Ovary (tissue), 10 donors: ENCODE measurements at places on chromosomes 12 and 14.

- no peak for DNase-seq
These were observed 25.3 kb downstream of the DRAM1 start for GRCh38 chr12:101902641-101903040.

DNA sequence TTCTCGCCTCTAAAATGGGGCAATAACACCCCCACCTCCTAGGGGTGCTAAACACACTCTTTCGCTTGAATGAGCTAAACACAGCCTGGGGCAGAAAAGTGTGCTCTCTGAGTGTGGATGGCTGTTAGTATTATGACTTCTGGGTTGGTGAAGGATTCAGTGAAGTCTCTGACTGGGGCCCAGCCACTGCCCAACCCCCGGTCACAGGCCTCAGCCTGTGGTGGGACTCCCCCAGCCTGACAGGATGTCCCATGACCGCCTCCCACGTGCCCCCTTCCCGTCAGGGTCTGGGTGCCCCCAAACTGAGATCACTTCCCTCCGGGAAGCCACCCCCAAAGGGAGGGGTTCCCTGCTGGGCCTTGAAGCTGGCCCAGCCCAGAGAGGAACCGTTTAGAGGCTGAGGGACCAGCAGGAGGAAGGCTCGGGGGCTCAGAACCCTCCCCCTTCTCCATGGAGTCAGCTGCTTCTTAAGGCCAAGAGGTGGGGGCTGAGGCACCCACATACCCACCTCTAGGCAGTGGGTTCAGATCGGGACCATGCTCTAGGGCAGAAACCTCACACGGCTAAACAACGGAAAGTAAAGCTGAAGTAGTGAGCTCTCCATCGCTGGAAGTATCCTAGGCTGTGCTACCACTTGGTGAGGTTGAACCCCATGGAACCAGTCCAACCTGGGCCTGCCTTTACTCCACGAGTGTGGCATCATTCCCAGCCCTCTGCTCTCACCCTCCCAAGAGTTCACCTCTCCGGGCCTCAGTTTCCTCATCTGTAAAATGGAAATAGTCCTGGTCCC lies 13.8 kb downstream of the DTX1 start:
- DNase-seq: no peak

DNA sequence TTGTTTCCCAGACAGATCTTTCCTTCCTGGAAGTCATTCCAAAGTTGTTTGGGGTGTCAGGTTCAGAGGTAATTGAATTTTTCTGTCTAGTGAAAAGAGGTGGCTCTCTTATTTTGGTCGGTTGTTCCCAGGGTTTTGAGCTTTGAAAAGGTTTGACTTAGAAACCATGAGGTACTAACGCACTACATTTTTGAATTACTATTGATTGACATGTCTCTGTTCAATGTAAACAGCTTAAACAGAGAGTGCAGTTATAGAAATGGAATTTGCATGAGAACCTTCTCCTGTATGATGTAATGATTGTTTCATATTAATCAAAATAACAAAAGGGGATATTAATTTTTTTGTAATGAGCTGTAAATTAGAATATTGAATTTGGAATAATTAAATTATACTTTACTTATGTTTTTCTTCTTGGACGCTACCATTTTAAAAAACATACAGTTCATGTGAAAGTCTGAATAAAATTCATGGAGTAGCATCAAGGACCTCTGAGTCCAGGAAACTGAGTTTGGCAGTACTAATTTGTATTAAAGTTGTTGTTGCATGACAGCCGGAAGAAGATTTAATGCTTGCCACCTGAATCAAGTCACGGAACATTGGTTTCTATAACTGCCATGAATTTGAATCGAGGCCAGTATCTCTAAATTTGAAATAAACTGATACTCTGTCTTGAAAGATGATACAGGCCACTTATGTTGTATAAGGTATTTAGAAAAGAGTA lies 41.7 kb downstream of the NPAS3 start:
- DNase-seq: no peak

DNA sequence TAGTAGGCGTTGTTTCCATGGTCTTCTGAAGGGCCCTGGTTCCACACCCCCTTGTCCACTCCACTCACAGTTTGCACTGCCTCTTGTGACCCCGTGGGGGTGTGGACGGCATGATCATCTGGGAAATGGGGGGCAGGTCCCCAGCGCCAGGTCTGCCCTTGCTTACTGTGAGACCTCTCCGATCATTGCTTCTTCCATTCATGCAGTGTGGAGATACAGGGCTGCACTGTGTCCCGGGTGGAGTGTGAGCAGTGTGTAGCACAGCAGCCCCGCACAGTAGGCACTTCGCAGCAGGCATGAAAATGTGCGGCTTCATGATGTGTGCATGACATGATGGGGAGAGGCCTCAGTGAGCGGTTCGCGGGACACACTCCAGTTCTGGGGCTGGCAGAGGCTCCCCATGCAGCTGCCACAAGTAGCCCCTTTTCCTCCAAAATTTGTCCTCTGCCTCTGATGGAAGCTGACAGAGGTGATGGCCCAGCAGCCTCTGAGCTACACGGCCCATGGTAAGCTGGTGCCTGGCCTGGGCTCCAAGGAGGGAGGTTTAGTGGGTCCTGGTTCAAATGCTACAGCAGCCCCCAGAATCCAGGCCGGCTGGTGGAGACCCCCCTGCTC lies 15.0 kb downstream of the RIN3 start:
- DNase-seq: no peak

- DNase-seq: no peak
These were observed 144.9 kb downstream of the PDE3A start for GRCh38 chr12:20513189-20513588.

GRCh38 chr14:56118611-56119181 lies 485 bp downstream of the PELI2 start:
- DNase-seq: peak; percentile 66

GRCh38 chr12:52708010-52708409 lies 4.7 kb upstream of the KRT77 start:
- no peak for DNase-seq

GRCh38 chr14:89502966-89503365 lies 85.9 kb upstream of the FOXN3 start:
- DNase-seq: no peak

- no peak for DNase-seq
These were observed 5.2 kb downstream of the SMIM41 start for GRCh38 chr12:52084491-52085231.

- no peak for DNase-seq
These were observed 357.5 kb downstream of the FSCB start for GRCh38 chr14:44149597-44149996.

- DNase-seq: no peak
These were observed 39.1 kb downstream of the FRS2 start for GRCh38 chr12:69509308-69509736.

DNA sequence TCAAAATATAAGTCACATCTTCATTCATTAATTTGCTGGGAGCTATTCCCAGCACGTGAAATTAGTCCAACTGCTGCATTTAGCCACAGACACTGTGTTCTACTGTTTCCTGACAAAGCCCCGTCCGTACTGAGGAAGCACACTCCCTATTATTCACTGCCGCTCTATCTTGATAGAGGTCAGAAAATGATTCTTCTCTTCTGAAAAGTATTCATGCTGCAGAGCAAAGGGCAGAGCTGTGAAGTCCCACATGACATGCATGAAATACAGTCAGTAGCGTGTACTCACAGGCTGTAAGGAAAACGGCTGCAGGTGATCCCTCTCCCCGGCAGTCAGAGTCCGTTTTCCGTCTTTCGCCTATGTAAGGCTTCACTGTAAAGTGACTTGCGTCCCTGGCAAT lies 302.5 kb upstream of the FKBP4 start:
- DNase-seq: no peak

GRCh38 chr14:59342516-59343484 lies 122.4 kb downstream of the GPR135 start:
- DNase-seq: no peak

- DNase-seq: no peak
These were observed 79.4 kb downstream of the TMTC2 start for GRCh38 chr12:82765971-82766705.

- no peak for DNase-seq
These were observed 4.8 kb upstream of the AEBP2 start for GRCh38 chr12:19434538-19434937.

DNA sequence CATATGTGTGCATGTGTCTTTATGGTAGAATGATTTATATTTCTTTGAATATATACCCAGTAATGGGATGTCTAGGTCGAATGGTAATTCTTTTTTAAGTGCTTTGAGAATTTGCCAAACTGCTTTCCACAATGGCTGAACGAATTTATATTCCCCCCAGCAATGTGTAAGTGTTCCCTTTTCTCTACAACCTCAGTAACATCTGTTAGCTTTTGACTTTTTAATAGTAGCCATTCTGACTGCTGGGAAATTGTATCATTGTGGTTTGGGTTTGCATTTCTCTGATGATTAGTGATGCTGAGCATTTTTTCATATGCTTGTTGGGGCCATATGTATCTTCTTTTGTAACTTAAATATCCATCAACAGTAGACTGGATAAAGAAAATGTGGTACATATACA lies 9.4 kb downstream of the OR6C68 start:
- DNase-seq: no peak

- DNase-seq: no peak
These were observed 46.7 kb downstream of the SMUG1 start for GRCh38 chr12:54142114-54142475.

- DNase-seq: no peak
These were observed 956.0 kb upstream of the NOVA1 start for GRCh38 chr14:27553790-27554189.

DNA sequence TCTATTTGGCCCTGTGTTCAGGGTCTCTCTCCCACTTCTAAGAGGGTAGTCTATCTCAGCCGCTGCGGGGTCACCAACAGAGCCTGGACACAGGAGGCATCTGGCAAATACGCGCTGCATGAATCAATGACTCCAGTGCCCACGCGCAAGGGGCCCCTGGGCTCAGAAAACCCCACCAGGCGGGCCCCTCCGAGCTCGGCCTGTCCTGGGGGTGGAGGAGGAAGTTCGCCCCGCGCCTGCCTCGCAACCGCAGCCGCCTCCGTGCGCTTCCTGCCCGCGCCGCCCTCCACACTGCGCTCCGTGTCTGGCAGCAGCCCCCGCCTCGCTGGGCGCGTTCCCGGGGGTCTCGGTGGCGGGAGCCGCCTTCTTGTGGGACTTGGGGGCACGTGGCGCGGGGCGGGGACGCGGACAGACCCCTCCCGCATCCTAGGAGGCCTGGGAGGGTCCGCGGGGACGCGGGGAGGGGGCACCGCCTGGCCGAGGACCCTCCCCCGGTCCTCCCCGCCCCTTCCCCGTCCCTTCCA lies 811 bp upstream of the FBRSL1 start:
- peak; percentile 71 for DNase-seq

- DNase-seq: peak; percentile 22
These were observed 161.3 kb upstream of the IFNG-AS1 start for GRCh38 chr12:67827820-67828383.

DNA sequence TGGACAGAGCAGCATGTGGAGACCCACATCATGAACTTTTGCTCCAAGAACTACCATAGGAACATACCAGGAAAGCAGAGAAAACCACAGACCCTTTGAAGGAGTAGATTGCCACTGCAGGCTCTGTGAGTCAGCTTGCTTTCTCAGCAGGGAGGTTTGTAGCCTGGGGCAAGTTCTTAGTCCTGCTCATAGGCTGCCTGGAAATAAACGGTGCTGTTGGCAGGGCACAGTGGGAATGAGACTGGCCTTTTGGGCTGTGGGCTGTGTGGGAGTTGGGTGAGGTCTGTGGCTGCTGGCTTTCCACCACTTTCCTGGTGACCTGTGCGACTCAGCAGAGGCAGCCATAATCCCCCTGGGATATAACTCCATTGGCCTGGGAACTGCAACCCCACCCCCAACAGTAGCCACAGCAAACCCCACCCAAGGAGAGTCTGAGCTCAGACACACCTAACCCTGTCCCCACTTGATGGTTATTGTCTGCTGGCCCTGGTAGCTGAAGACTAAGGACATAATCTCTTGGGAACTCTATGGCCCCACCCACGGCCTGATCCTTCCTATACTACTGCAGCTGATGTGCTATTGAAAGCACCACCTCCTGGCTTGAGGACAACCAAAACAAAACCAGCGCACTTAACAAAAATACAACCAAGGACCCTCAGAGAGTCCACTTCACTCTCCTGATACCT lies 192.1 kb upstream of the GARIN6 start:
- no peak for DNase-seq

- no peak for DNase-seq
These were observed 12.1 kb downstream of the SLC7A8 start for GRCh38 chr14:23171222-23171975.

GRCh38 chr12:2017546-2018337 lies 13.5 kb upstream of the DCP1B start:
- no peak for DNase-seq

- DNase-seq: no peak
These were observed 33.2 kb downstream of the LRIG3 start for GRCh38 chr12:58887068-58887467.

GRCh38 chr12:128789356-128789929 lies 34.3 kb downstream of the SLC15A4 start:
- no peak for DNase-seq

DNA sequence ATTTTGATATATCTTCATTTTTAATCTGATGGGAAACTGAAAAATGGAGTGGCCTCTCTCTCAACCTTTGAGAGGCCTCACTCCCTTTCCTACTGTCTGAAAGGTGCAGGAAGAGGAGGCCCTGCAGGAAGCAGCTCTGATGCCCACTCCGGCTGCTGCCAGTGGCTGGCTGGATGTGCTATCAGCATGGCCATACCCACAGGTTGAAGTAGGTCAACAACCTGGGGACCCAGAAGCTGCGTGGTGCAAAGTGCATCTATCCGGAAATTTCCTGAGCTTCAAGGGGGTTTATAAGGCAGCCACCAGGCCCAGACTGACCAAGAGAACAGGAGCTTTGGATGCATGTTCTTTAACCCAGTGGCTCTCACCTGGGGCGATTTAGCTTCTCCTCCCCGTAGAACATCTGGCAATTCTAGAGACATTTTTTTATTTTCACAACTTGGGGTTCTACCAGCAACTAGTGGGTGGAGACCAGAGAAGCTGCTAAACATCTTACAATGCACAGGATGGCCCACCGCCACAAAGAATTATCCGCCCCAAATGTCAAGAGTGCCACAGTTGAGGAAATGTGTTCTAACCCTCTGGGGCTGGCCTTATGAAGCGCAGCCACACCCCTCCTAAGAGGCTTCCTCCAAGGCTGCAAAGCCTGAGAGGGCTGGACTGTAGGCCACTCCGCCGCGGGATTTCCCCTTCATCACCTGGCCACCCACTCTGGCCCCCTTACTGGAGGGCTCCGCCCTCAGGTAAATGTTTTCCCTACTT lies 8.2 kb upstream of the BATF start:
- DNase-seq: no peak
